WTC11 (cell line): ENCODE measurements at places on chromosomes 6 and 20. TPM values are rescaled to one million over a fixed set of nuclear protein-coding genes. Genes with fewer than 3 reads are reported as not detected.

CEP85L gene
- total RNA-seq: 19.6 to 32.5 TPM (median 21.8 TPM) in 3 replicates

F13A1 gene
- total RNA-seq: 1.0 to 1.3 TPM (median 1.1 TPM) in 3 replicates

TOX2 gene
- total RNA-seq: 1.9 to 3.4 TPM (median 2.4 TPM) in 3 replicates

GINS1 gene
- 69.8 to 71.6 TPM (median 70.4 TPM) in 3 replicates for total RNA-seq

ZNF311 gene
- 2.0 to 3.7 TPM (median 3.4 TPM) in 3 replicates for total RNA-seq

TP53TG5 gene
- 0.37 to 0.85 TPM in 2 of 3 replicates, not detected in the other for total RNA-seq

PGC gene
- 0.55 to 0.63 TPM (median 0.62 TPM) in 3 replicates for total RNA-seq

PDE10A gene
- total RNA-seq: 2.3 to 3.1 TPM (median 3.0 TPM) in 3 replicates

TRIM15 gene
- total RNA-seq: 0.32 to 0.53 TPM (median 0.35 TPM) in 3 replicates

SNAI1 gene
- 7.0 to 8.7 TPM (median 7.9 TPM) in 3 replicates for total RNA-seq

SLC16A10 gene
- total RNA-seq: 14.9 to 18.4 TPM (median 16.0 TPM) in 3 replicates

ZSCAN23 gene
- total RNA-seq: 8.7 to 9.3 TPM (median 9.0 TPM) in 3 replicates

PTCHD4 gene
- total RNA-seq: 0.69 to 1.6 TPM (median 1.0 TPM) in 3 replicates

SLC22A1 gene
- 0.41 to 1.2 TPM (median 0.78 TPM) in 3 replicates for total RNA-seq

SYNDIG1 gene
- 5.0 to 6.4 TPM (median 6.0 TPM) in 3 replicates for total RNA-seq

HDGFL1 gene
- not detected in 3 replicates for total RNA-seq

PPP1R3G gene
- total RNA-seq: 0.15 to 0.48 TPM (median 0.48 TPM) in 3 replicates

MRAP2 gene
- total RNA-seq: 4.8 to 5.2 TPM (median 4.9 TPM) in 3 replicates

PDE7B gene
- 0.05 TPM in 1 of 3 replicates, not detected in the others for total RNA-seq

PCK1 gene
- total RNA-seq: 0.17 to 0.30 TPM (median 0.21 TPM) in 3 replicates

SIRT5 gene
- total RNA-seq: 11.8 to 16.3 TPM (median 15.5 TPM) in 3 replicates

HLA-DOB gene
- total RNA-seq: 0.15 to 0.55 TPM (median 0.46 TPM) in 3 replicates

PREX1 gene
- total RNA-seq: 14.2 to 17.3 TPM (median 15.5 TPM) in 3 replicates

KHDC3L gene
- total RNA-seq: 0.23 to 0.57 TPM in 2 of 3 replicates, not detected in the other

MLN gene
- not detected in 3 replicates for total RNA-seq

MYT1 gene
- 1.9 to 4.3 TPM (median 2.0 TPM) in 3 replicates for total RNA-seq
